ENCODE measurements at places on chromosomes 5 and 9. TPM values are rescaled to one million over a fixed set of nuclear protein-coding genes. Genes with fewer than 3 reads are reported as not detected.

The C9 gene
- total RNA-seq = not detected

The OMD gene
- total RNA-seq = not detected

The GFI1B gene
- total RNA-seq = not detected

The MSX2 gene
- 4.9 TPM for total RNA-seq

The SLC22A4 gene
- total RNA-seq = 5.0 TPM

The DENND1A gene
- total RNA-seq = 11.0 TPM

The SLC28A3 gene
- total RNA-seq = not detected

Data from A549 treated with GW870086 at 1 μM for 4 hours (cell line).